ENCODE measurements at places on chromosomes 3 and 15. TPM values are rescaled to one million over a fixed set of nuclear protein-coding genes. Genes with fewer than 3 reads are reported as not detected.

DNA sequence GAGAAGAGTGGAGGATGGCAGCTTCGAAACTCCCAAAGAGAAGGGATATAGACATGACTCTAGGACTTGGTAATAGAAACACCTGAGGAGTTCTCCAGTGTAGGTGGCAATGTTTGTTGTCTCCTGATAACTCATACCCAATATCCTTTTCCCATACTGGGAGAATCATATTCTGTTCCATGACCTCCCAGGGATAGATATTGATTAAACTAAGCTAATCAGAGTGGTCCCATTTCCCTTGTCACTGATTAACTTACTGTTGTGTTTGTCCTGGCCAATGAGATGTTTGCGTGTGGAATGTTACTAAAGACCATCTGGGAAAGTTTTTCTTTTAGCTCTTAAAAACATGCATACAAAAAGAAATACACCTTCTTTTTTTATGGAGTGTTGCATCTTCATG is 85.6 kb downstream of the RPL22L1 start:
- DNase-seq = no peak

GRCh38 chr3:525415-525814 is 328.9 kb downstream of the CHL1 start:
- no peak for DNase-seq

DNA sequence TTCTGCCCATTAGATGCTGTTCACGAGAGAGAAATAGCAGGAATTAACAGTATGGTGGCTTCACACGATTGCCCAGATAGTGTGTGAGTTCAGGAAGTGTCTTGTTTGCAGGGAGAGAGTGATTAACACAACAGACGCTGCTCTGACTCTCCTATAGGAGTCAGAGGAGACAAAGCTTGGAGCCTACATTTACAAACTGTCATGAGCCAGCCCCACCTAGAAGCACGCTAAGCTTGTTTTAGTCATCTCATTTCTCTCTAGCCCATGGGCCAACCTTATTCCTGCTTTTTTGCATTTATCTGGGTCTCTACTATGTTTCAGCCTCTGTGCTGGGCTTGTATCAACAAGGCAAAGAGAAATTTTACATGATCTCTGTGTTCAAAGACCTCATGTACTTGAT is 128.3 kb upstream of the BFSP2 start:
- no peak for DNase-seq

DNA sequence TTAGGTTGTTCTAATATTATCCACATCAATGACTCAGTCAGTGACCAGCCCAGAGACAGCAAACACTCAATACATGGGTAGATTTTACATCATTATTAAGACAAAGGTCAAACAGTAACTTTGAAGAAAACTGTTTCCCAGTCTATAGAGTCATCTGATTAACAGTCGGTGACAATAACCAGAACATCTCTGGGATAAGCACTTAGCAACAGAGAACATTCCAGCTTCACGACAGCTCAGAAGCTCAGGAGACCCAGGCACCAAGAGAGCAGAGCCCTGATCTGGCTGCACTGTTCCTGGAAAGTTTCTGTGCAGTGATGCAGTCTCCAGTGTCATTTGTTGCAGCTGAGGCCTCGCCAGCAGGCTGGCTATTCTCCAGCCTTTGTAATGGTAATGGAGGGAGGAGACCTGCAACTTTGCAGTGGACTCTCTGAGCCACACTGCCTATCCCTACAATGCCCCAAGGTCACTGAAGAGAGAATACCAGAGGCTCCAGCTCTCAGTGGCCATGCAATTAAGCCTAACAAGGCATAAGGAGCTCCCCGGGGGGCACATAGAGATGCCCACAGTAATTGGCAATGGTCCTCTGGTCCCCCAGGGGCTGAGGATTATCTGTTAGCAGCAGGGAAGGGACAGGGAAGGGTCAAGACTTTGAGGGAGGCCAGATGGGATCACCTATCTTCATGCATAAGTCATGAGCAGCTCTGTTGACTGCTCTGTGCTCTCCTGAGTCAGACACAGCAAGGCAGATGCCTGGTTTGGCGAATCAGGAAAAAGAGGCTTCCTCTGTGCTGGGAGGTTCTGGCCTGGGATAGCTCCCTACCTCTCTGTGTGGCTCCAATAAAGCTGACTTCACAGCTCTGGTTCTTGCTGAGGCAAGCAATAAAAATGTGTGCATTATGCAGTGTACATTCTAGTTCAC is 163.6 kb downstream of the CTNNB1 start:
- no peak for DNase-seq

RTP1 gene
- polyA plus RNA-seq = not detected

- DNase-seq = no peak
Observed at GRCh38 chr15:25846377-25846776, 16.8 kb downstream of the ATP10A start.

BLM gene
- 12.2 TPM for polyA plus RNA-seq

- no peak for DNase-seq
Observed at GRCh38 chr3:58111513-58112184, 99.1 kb downstream of the DNASE1L3 start.

BUB1B gene
- polyA plus RNA-seq = 30.7 TPM

DLL4 gene
- polyA plus RNA-seq = 8.9 TPM

- DNase-seq = no peak
Observed at GRCh38 chr3:193317682-193318300, 60.8 kb downstream of the ATP13A5 start.

DNA sequence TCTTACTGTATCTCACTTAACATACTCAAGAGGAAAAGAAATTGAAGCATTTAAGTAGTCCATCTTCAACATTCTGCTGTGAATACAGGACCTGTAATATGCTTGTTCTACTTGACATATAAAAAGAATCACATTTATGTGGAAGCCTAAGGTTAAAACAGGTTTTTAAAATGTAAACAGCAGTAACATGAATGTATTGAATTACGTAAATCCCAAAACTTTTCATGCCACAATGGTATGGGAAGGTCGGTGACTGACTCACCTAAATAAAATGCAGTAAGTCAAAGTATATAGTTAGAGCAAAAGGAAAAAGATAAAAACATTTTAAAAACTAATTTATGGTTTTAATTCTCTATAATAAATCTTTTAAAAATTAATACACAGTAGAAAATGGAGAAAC is 115.7 kb upstream of the TJP1 start:
- no peak for DNase-seq
